ENCODE measurements at places on chromosomes 3 and 15.

DNA sequence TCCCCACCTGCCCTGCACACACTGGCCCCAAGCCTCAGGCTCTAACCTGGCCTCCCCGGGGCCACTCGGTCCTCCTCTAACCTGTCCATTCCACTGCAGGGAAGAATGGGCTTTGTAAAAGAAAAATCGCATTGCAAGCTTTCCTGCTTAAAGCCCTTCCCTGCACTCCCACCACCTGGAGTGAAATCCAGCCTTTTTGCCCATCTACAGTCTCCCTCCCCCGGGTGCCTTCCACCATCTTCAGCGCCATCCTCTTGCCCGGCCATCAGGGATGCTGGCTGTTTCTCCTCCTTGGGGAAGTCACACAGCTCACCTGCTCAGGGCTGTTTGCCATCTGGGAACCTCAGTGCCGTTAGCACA lies 266.9 kb downstream of the OCA2 start:
- no peak for DNase-seq

DNA sequence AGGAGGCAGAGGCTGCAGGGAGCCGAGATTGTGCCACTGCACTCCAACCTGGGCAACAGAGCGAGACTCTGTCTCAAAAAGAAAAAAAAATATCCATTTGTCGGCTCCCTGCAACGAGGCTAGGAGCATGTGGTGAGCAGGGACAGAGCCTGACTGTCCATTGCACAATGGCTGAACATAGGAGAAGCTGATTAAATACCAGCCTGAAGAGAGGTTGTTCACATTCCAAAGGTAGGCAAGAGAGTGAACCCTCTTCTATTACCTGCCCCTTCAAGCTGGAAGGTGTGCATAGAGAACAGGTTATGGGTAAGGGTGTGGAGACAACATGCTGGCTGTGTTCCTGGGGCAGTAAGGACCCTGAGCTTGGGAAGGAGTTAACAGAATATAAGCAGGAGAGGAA lies 78.7 kb downstream of the DAPK2 start:
- no peak for DNase-seq

DNA sequence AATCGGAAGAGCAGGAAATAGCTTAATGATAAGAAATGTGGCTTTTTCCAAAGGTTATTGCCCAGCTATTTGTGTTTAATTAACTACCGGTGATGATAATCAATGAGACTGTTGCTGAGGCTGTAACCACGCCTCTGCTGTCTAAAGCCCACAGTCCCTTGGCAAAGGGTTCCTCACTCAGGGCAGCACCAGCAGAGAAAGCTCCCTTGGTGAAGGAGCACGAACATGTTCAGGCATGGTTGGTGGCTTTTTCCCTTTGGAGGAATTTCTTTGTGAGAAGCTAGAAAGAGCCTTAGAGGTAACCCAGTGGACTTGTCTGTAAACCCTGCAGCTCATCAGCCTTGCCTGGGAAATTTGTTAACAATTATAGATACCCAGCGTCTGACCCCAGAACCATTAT lies 7.5 kb upstream of the ST6GAL1 start:
- DNase-seq = no peak

- DNase-seq = no peak
Measured at GRCh38 chr3:123861081-123861836, 22.9 kb downstream of the MYLK start.

DNA sequence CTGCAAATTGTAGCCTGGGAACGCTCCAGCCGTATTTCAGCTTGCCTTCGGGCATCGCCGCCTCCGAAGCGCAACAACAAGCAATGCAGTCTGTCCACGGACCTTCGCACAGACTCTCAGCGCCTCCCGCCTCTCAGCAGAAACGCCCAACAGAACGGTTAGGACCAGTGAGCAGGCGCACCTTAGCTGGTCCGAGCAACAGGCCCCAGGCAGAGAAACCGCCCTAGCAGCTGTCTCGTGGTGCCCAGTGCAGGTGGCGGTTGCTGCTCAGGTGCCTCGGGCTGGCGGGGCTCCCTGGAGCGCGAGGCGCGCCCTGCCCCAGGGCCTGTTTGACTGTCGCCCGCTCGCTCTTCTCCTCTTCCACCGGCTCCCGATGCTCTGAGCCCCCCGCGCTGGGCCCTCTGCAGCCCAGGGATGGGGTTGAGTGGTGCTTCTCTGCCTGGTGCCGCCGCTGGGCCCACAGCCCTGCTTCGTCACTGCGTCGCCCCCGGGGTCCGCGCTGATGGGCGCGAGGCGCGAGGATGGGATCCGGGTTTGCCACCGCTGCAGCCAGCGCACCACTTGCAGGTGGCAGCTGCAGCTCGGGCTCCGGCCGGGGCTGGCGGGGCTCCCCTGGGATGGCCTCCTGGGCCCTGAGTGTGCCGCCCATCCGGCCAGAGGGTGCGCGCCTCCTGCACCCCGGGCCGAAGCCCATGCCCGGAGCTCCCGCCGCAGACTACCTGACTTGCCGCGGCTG lies 268.4 kb upstream of the FRG2C start:
- DNase-seq = no peak

GRCh38 chr3:45269952-45270351 lies 43.9 kb upstream of the TMEM158 start:
- peak; percentile 15 for DNase-seq

- DNase-seq = no peak
Measured at GRCh38 chr3:156183396-156183795, 63.0 kb downstream of the KCNAB1 start.

GRCh38 chr3:55541016-55541415 lies 53.9 kb upstream of the WNT5A start:
- DNase-seq = no peak

DNA sequence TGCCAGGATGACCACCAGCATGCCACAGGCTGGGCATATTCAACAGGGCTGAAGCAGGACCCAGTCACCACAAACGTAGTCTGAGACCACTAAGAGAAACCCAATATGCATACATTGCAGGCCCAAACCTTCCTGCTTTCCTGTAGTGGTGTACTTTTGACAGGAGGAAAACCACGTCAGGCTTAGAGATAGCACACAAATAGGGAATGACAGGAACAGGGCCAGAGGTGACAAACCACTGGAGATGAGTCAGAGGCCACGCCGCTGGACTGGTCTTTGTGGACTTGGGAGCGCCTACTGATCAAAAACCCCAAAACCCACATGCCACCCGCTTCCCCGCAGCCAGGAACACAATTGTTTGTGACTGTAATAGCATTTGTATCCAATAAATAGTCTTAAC lies 3.6 kb upstream of the EFCAB12 start:
- DNase-seq = peak; percentile 14

- no peak for DNase-seq
Measured at GRCh38 chr3:72614394-72615074, 233.7 kb downstream of the SHQ1 start.

- peak; percentile 94 for DNase-seq
Measured at GRCh38 chr15:76931397-76932134, at the start of gene RCN2. Gene RCN2 (plus strand): TSS chr15:76931749. CDS start chr15:76931842, 93 bp downstream.

DNA sequence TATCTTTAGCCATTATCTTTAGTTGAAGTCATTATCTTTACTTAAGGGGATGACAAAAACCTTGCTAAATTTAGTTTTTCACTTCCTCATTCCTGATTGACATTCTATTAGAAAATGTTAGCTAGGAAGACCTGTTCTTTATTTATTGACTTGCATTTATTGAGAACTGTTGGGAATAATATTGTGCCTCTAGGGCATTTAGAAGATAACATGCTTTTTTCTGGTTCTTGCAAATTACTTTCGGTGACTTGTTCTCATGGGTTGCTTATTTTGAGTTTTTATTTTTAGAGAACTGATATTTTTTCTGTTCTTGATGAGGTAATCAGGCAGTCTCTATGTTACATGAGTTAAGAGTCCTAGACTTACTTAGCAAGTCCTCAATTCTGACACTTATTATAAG lies 48.3 kb upstream of the CTDSPL start:
- no peak for DNase-seq

DNA sequence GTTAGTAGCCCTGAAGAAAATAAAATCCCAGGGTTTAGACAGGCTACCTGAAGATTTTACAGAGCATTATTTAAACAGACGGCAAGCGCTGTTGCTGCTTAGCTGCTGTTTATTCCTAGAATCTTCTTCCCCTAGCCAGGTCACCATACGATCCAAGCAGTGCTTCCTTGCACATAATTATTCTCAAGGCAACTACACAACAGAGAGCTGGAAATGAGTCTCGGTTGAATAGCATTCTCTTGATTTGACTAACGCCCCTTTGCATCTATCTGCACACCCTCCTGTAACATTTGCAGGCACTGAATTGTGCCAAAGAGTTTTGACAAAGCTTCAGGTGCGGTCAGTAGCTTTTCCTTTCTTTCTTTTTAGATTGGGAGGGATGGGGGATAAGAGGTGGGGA lies 564.4 kb downstream of the TBL1XR1 start:
- no peak for DNase-seq

DNA sequence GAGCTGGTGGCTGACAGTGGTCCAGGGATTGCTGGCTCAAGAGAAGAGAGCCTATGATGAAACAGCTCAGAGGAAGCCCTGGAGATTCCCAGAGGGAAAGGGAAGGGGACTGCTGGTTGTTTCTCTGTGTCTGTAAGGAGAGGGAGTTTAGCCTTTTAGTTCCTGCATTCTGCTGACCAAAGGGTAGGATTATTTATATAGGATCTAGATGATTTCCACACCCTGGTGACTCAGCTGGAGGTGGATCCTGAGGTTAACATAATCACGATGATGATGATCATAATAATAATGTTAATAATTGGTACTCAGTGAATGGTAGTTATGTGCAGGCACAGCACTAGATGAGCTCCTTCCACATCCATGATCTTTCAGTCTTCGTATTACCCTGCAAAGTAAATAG lies 144.9 kb downstream of the EPHB1 start:
- no peak for DNase-seq

DNA sequence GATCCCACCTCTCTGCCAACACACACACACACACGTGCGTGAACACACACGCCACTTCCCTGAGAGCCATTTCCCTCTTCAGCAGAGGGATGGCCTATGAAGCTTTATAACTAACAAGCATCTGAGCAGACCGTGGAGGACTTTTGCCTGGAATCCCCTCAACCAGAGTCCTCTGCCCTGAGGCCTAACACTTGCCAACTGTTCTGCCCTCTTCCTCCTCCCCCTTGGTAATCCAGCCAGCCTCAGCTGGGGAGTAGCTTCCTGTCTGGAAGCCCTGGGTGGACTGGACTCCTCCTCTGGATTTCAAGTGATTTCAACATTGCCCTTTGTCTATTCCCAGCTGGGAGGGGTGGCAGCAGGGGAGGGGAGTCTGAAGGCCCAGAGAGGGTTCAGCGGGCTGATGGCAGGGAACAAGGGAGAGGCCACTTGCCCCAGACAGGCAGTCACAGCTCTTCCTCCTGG lies 68.4 kb upstream of the HACD2 start:
- DNase-seq = no peak

GRCh38 chr3:177451864-177452830 lies 254.9 kb upstream of the TBL1XR1 start:
- no peak for DNase-seq

DNA sequence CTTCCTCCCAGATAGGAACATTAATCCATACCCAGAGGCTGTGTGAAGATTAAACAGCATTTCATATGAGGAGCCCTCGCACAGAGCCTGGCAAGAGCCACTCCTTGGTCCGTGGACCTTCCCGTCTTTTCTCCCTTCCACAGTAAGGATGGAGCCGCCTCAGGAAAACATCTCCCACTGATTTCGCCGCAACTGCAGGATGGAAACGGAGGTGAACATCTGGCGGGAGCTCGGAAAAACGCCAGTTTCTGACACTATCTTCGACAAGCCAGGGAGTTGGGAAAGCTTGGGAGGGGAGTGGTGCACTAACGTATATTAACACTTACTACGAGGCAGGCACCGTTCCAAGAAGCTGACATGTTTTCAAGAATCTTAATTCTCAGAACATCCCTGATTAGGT lies 157.9 kb downstream of the XXYLT1 start:
- DNase-seq = no peak

DNA sequence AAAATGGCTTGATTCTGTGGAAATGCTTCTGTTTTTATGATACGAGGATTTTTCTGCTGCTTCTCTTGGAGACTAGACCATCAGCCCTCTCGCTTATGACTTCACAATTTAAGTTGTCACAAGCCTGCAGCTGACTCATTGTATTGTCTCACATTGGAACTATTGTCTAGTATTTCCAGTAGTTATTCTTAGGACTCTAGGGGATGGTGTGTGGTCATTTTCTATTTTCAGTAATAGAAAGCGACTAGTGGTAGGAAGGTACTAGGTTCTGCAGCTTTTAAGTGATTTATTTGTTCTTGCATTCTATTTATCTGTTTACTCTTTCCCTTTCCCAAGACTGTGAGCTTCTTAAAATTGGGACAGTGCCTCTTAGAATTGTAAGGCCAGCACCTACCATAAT lies 66.3 kb upstream of the CRTC3 start:
- no peak for DNase-seq

- DNase-seq = no peak
Measured at GRCh38 chr3:16079519-16079918, 95.0 kb upstream of the GALNT15 start.

DNA sequence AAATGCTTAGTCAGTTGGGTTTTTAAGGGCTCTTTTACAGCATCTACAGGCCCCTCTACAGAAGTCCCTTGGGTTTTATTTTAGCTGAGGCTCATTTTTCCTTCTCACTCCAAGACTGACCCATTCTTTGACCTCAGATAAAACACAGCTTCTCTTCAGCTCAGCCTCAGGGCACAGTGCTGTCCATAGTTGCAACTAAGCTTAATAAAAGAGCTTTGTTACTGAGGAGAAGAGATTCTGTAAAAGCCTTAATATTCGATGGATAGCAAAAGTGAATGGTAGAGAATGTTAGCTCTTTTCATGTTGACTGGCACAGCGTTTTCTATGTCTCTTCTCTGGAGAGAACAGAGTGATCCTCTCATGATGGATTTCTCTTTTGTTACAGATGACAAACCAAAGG lies 277.9 kb downstream of the BBX start:
- DNase-seq = no peak
